ENCODE measurements at places on chromosomes 5 and 9.

DNA sequence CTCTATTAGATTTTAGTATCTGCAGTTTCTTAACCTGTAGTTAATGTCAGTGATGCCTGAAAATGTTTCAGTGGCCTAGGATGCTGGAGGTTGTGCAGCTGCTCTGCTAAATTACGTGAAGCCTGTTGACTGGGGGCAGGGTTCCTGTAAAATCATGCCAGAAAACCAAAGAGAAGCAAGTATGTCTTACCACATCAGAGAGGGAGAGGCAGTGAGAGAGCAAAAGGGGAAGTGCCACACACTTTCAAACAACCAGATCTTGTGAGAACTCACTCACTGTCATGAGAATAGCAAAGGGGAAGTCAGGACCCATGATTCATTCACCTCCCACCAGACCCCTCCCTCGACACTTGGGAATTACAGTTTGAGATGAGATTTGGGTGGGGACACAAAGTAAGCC, 83.9 kb upstream of the CYLC2 start:
- no peak for DNase-seq

GRCh38 chr5:34865091-34865490, 26.1 kb downstream of the TTC23L start:
- DNase-seq, result no peak

- no peak for DNase-seq
These were observed 72.2 kb upstream of the FRRS1L start for GRCh38 chr9:109239240-109239639.

DNA sequence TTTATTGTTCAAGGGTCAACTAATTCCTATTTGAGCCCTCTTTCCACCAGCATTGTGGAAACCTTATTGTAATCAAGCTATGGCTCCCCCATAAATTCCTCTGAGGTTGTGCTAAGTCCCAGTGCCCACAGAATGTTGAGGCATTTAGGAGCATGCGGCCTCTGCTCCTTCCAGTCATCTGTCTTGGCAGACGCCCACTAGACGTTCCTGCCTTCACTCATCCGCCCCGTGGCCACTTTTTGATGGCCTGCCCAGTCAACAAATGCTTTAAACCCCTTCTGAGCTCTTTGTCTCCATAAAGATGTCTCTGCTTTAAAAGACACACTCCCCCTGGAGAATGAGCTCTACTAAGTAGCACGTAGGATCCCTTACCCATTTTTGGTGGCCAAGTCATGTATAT, 104.7 kb downstream of the GAS1 start:
- no peak for DNase-seq

DNA sequence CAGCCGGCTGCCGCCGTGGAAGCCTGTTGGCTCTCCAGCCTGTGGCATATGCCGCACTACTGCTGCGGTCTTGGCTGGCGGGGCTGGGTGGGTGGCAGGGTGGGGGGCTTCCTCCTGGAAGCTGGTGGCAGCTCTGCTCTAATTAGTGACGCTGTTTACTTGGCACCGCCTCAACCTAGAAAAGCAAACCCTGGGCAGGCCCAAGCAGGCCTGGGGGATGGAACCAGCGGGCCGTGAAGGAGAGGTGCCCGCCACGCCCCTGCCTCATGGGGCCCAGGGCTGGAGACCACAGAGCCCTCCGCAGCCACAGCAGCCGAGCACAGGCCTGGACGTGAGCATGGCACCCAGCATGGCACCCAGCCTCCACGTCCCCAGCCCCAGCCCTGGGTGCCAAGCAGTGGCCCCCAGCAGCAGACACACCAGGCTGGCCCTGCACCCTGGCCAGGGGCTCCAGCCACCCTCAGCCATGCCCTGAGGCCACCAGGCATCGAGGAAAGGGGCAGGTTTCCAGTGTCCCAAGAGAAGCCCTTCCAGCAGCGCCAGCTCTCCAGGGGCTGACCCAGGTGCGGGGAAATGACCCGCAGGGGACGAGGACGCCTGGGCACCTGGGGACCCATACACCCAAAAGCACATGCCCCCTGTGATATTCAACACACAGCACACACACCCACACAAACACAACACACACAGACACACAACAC, 5.4 kb upstream of the CCDC187 start:
- DNase-seq, result no peak

DNA sequence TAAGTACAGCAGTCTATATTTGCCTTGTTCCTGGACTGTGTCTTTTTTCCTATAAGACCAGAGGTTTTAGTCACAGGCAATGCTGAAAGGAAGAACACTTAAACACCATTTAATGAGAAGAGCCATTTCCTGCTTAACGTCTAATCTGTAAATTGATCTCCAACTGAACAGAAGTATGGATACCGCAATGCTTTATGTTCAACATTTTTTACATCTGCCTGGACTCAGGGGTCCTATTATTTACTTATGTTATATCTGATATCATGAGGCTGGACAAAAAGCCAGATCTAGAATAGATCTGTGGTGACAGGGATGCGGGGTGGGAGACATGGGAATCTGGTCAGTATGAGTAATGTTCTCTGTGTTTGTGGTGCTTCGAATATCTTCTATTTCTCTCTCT, 334.6 kb upstream of the MPDZ start:
- DNase-seq, result no peak

DNA sequence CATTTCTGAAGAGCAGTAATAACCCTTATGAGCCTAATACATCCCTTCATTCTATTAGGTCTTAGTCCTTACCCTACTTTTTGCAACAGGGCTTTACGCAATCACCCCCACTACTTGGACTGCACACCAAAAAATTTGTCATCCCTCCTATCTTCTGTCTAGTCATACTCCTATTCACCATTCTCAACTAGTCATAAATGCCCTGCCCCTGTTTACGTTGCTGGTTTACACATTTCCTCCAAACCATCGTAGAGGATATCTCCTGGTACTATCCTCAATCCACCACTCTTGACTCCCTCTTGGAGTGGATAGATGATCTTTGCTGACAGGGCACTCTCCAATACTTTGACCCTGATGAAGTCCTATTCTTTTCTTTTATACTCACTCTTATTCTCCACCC, 98.2 kb upstream of the CCNG1 start:
- DNase-seq, result no peak

DNA sequence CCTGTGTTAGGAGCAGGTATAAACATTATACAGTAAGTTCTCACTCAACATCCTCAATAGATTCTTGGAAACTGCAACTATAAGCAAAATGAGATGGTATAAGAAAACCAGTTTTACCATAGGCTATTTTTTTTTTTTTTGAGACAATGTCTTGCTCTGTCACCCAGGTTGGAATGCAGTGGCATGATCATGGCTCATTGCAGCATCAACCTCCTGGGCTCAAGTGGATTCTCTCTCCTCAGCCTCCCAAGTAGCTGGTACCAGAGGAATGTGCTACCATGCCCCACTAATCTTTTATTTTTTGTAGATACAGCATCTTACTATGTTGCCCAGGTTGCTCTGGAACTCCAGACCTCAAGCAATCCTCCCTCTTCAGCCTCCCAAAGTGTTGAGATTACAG, 50.1 kb upstream of the ADRB2 start:
- no peak for DNase-seq
